ENCODE measurements at places on chromosomes 6 and 20. TPM values are rescaled to one million over a fixed set of nuclear protein-coding genes. Genes with fewer than 3 reads are reported as not detected.

Gene NOX3
- total RNA-seq: not detected

Gene AK9
- total RNA-seq: 5.3 TPM

Gene WFDC5
- total RNA-seq: not detected

Gene MROH8
- total RNA-seq: 3.2 TPM

Gene PDYN
- total RNA-seq: not detected

Gene ZC2HC1B
- not detected for total RNA-seq

Gene ATXN1
- 51.6 TPM for total RNA-seq

Gene MYT1
- not detected for total RNA-seq

Gene GPLD1
- total RNA-seq: 2.4 TPM

Gene SYTL3
- 0.31 TPM for total RNA-seq

Gene AARS2
- 13.2 TPM for total RNA-seq

Gene C6orf118
- not detected for total RNA-seq
